ENCODE measurements at places on chromosomes 5 and 9.

GRCh38 chr5:132489871-132490483 is 596 bp downstream of the IRF1 start:
- peak; percentile 51 for DNase-seq

GRCh38 chr5:38603691-38604090 is 47.2 kb upstream of the LIFR start:
- DNase-seq = peak; percentile 77

DNA sequence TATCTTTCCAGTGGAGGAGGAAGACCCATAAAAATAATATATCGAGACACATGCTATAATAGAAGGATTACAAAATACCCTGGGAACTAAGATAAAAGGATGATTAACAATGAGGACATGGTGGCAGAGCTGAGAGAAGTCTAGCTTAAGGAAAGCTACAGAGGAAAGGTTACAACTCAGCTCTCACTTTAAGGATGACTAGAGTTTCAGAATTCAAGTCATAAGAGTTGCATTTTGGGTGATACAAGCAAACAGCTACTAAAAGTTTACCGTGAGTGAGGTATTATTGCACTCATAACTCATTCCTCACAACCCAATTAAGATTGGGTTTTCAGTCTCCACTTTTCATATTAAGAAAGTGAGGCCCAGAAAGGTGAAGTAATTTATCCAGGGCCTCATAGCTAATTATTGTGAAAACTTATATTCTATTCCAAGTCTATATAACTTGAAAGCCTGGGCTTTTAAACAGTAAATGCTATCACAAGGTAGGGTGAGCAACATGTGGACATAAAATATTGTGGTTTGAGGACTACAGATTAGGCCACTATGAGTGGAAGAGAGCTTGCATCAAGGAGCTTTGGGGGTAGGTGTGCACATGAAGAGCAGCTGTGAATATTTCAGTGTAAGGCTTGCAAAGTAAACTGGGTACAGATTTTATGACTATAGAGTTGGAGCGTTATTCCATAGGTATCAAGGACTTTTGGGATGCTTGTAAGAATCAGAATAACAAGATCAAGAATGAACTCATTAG is 28.0 kb downstream of the JAKMIP2 start:
- no peak for DNase-seq

DNA sequence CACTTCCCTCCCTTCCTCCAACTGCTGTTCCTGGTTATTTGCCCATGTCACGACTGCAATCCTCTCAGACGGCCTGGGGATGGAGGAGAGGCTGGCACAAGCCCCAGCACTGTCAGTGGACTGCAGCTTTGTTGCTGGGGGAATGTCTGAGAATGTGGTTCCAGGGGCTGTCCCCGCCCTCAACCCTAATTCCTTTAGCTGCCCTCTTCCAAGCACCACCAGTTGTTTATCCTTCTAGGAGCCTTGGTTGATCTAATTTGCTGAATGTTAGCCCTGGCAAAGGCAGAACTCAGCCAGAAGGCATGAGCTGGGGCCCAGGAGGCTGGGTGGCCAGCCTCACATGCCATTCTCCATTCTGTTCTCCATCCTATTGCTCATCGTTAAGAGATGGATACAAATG is 51.6 kb downstream of the ADAM19 start:
- peak; percentile 22 for DNase-seq

GRCh38 chr5:109844695-109845094 is 155.0 kb downstream of the MAN2A1 start:
- peak; percentile 54 for DNase-seq

GRCh38 chr9:4680750-4681149 is 1.4 kb downstream of the CDC37L1 start:
- peak; percentile 43 for DNase-seq

DNA sequence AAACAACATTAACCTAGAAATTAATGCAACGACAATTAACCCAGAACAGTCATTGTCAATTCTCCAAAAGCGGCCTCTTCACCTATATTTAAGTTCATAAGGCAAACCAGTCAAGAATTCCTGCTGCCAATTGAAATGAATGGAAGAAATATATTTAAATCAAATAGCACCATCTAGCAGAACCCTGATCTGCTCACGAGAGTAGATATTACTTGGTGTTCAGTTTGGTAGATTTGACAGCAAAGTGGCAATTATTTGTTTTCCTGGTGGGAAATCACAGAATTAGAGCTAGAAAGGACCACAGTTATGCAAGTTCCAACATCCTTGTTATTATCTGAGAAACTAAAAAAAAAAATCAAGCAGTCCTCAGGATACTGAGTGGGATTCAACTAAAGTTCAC is 2.3 kb downstream of the SSBP2 start:
- DNase-seq = no peak

DNA sequence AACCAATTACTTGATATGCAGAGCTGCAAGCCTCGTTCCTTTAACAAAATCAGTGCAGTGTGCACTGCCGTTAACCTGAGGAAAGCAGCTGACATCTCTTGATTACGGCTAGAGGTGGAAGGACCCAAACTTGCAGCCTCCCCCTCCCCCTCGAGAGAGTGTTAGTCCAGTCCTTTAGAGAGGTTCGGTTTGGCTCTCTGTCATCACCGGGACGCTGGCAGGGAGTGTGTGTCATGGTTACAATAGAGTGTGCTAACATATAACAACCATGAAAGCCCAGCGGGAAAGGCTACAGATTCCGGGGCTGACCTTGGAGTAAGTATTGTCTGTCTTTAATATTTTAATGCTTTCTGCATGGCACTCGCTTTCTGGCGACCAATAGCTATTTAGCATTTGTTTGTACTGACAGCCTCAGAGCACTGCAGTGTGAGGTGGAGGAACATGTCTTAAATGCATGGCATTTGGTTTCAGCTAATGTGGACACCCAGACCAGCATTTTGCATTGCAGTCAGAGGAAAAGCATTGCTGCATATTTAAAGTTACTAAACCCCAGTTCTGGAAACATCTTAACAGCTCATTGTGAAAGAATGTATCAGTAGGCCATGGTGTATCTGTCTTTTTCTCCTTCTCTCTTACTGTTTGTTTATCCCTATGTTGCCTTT is 237.5 kb downstream of the CD180 start:
- peak; percentile 76 for DNase-seq

DNA sequence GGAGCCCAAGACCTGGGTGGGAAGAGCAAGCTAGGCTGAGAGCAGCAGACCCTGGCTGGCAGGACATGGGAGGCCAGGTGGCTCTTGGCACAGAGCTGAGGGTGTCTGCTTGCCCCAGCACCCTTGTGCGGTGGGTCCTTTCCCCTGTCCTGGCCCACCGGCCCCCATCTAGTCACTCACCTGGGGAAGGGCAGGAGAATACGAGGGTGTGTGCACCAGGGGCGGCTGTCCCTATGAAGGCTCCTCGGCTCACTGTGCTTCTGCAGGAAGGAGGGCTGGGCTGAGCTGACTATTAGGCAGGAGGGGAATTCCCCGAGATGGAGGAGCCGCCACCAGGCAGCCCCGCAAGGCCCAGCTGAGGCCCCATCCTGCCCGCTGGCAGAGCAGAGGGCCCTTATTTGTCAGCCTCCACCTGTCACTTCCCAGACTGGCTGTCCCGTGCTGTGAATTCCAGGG is 6.1 kb upstream of the TNIP1 start:
- DNase-seq = no peak

DNA sequence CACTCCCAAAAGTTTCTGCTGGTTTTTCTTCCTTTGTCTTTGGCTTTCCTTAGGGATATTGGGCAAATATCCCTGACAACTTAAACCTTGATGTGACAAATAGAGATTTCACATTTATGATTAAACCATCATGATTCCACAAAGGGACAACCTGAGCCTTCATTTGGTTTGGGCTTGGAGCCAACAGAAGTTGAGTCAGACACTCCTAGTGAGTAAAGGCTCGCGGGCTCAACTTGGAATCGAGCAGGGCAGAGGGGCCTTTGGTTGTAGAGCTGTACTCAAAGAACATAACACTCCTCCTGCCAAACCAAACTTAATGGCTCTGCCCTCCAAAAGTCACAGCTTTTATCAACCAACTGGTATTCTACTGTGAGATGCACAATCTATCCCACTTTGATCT is 290.2 kb upstream of the MAP3K1 start:
- peak; percentile 35 for DNase-seq

DNA sequence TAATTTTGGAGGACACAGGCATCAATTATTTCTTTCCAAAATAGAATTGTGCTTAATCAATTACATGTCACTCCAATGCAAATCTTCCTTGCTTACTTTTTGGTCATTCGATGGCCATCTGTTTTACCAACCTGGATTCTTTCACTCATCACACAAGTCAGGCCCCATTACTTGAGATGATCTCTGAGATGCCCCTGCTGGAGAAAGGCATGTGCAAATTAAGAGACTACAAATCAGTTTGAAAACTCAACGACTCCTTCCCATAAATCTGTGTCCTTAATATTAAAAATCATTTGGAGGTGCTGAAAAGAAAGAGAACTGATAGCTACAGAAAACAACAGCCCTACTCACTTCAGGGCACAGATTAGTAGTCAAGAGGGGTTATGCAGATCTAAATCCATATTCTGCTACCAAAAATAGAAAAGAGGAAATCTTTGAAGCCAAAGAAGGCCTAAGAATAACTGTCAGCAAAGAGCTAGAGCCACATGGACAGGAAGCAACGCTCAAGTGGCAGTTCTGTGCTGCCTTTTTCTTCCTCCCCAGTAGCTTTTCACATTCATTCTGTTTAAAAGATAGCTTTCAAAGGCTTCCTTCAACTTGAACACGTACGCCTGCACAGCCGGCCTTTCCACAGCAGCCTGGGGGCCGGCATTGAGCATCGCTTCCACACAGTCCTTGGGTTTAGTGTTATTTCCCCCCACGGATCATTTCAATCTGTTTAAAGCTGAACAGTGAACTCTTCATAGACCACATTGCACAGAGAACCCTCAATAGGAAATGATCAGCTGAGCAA is 79.3 kb upstream of the MAP3K1 start:
- no peak for DNase-seq

- peak; percentile 34 for DNase-seq
Observed at GRCh38 chr5:5135957-5136676, 4.0 kb upstream of the ADAMTS16 start.

GRCh38 chr9:137590469-137591383 is at the start of gene ZMYND19:
Gene ZMYND19, minus strand, starts transcription at chr9:137590512. Its CDS starts 249 bp downstream, at chr9:137590263.
- DNase-seq = peak; percentile 89

DNA sequence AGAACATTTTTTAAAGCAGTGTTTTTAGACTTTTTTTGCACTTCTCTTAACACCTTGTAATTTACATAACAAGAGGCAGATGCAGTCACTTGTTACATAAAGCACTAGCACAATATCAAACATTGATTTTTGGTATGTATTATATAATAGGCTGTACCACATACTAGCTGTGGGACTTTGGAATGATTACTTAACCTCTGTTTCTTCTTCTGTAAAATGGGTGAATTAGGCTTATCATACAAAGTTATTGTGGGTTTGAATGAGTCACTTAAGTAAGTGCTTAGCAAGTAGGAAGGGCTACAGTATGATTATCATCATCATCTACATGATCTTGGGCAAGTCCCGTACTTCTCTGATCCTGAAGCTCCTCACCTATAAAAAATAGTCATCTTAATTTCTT is 2.1 kb downstream of the FAM81B start:
- no peak for DNase-seq

DNA sequence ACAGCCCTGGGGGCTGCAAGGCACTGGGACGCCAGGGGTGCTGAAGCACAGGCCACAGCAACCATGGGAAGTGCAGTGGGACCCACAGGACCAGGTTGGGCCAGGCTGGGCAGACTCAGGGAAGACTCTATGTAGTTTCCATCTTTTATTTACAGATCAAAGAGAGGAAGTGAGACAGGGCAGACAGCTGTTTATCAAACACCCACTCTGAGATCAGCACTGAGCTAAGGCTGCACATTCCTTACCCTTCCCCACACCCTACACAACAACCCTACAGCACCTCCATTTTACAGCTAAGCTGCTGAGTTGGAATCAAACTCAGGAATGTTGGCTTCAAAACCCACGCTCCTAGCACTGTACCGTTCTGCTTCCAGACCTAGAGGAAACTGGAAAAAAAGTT is 19.8 kb downstream of the BARHL1 start:
- DNase-seq = no peak

GRCh38 chr5:80082731-80083100 is 47.6 kb downstream of the THBS4 start:
- peak; percentile 67 for DNase-seq

DNA sequence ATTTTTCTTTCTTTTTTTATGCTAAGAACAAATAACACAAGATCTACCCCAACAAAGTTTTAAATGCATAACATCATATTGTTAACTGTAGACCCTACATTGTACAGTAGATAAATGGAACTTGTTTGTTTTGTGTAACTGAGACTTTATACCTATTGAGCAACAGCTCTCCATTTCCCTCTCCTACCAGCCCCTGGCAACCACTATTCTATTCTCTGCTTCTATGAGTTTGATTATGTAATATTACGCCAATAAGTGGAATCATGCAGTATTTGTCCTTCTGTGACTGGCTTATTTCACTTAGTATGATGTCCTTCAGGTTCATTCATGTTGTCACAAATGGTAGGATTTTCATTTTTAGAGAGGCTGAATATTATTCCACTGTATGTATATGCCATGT is 308.2 kb upstream of the PRR16 start:
- DNase-seq = no peak

DNA sequence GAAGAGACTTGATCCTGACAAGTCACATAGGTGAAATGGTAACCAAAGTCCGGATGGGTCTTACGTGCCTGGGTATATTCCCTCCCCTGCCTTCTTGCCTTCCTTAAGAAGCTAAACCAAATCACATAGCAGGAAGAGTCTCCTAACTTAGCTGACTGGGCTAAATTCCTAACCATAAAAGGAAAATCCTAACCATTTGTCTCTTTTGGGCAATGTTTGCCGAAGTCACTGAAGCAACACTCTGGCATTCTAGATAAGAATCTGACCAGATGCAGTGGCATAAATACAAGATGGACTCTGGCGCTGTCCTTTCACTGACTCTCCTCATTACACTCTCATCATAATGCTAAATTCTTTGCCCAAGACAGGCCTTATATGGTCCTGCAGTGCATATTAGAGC is 625.5 kb upstream of the RORB start:
- no peak for DNase-seq

- DNase-seq = peak; percentile 84
Observed at GRCh38 chr5:43711496-43711895, 108.5 kb downstream of the NNT start.

- no peak for DNase-seq
Observed at GRCh38 chr9:19173598-19174125, 46.4 kb upstream of the PLIN2 start.

DNA sequence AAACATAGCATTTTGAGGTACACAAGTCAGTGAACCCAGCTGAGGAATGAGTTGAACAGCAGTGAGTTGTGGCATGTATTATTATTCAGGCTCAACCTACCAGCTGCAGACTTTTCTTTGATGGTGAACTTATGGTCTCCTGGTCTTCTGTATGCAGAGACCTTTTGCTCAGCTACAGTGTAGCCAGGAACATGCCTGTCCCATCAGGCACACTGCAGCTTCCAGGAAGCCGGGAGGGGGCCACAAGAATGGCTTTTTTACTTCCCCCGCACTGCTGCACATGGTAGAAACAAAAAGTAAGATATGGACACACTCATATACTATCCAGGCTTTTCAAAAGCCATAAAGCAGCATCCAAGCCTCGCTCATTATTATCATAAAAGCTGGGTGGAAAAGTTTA is 65.3 kb upstream of the PLPP1 start:
- peak; percentile 9 for DNase-seq

- DNase-seq = no peak
Observed at GRCh38 chr9:21077781-21078180, at the start of gene IFNB1. Gene IFNB1, minus strand, starts transcription at chr9:21077942. Its CDS starts 73 bp downstream, at chr9:21077869.

- no peak for DNase-seq
Observed at GRCh38 chr5:41822036-41822435, 48.2 kb downstream of the OXCT1 start.

- no peak for DNase-seq
Observed at GRCh38 chr5:16656561-16657191, 39.9 kb upstream of the RETREG1 start.

- no peak for DNase-seq
Observed at GRCh38 chr9:132752877-132753592, 82.8 kb downstream of the GTF3C4 start.

Data from EL (cell line).